Mesothelial cell of epicardium (in vitro differentiated cells): ENCODE measurements at places on chromosomes 11 and 22.

GRCh38 chr11:104094576-104094975 is 58.1 kb downstream of the DDI1 start:
- no peak for DNase-seq

- peak; percentile 51 for DNase-seq
Measured at GRCh38 chr11:68750195-68751003, 921 bp downstream of the TESMIN start.

GRCh38 chr11:96195671-96196070 is 147.3 kb downstream of the MAML2 start:
- DNase-seq, result no peak

DNA sequence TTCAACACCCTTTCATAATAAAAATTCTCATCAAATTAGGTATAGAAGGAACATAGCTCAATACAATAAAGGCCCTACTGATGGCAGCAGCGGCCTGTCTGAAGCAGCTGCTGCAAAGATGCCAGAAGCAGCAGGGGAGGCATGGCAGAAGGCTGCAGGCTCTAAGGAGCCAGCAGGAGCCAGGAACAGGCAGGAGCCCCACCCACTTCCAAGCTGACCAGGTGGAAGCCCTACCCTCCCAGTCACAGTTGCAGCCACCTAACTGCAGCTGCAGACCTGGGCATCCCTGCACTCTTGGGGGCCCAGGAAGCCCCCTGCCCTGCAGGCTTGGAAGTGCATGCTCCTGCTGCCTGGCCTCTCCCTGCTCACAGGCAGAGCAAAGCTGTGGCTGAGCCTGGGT is 18.2 kb upstream of the OR6A2 start:
- no peak for DNase-seq

DNA sequence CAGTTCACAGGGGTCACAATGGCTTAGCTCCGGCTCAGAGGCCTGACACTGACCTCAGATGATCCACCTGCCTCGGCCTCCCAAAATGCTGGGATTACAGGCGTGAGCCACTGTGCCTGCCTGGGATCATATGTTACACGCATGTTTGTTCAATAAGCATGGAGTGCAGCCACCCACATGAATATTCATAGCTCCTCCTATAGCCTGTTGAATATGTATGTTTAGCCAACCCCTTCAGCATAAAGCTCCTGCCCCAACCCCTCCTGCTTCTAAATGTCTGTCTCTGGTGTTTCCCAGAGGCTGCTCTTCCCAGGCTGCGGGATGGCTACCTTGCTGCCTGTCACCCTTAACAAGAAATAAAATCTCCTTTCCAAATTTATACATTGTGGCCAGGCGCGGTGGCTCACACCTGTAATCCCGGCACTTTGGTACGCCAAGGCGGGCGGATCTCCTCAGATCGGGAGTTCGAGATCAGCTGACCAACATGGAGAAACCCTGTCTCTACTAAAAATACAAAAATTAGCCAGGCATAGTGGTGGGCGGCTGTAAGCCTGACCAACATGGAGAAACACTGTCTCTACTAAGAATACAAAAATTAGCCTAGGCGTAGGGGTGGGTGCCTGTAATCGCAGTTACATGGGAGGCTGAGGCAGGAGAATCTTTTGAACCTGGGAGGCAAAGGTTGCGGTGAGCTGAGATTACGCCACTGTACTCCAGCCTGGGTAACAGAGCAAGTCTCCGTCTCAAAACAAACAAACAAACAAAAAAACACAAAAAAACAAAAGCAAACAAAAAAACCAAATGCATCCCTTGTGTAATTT is 1.1 kb upstream of the APOBEC3F start:
- no peak for DNase-seq

- DNase-seq, result no peak
Measured at GRCh38 chr11:9170450-9170849, 79.1 kb upstream of the SCUBE2 start.

GRCh38 chr11:36458129-36458915 is 51.8 kb downstream of the TRAF6 start:
- no peak for DNase-seq

- no peak for DNase-seq
Measured at GRCh38 chr11:27319072-27319471, 43.9 kb downstream of the CCDC34 start.

GRCh38 chr11:103541186-103541795 is 432.1 kb downstream of the DYNC2H1 start:
- DNase-seq, result no peak

GRCh38 chr22:24244144-24244787 is 616 bp downstream of the GGT5 start:
- no peak for DNase-seq

GRCh38 chr11:127492029-127492428 is 491.5 kb upstream of the KIRREL3 start:
- DNase-seq, result no peak

GRCh38 chr11:57162179-57162898 is 19.4 kb upstream of the LRRC55 start:
- DNase-seq, result no peak

GRCh38 chr11:45580399-45580798 is 85.0 kb downstream of the CHST1 start:
- DNase-seq, result peak; percentile 62

GRCh38 chr11:74957937-74958629 is 9.0 kb downstream of the SPCS2 start:
- DNase-seq, result no peak

DNA sequence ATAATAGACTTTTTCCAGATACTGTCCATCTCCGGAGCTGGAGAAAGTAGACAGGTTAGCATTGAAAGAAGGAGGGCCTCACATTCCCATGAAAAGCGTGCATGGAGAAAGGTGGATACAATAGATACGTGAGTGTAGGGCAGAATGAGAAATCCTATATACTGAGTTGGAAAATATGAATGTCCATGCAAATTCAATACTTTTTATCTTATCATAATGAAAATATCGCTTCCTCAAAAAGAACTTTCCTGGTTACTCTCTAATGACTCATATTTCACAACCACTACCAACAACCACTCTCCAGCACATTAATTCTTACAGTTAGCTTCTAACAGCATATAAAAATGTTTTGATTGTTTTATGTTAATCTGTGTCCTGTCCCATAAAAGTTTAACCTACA is 22.0 kb upstream of the MS4A6A start:
- DNase-seq, result no peak

GRCh38 chr22:17955590-17956379 is 68.6 kb downstream of the MICAL3 start:
- no peak for DNase-seq

GRCh38 chr11:34040571-34040970 is 11.0 kb upstream of the CAPRIN1 start:
- DNase-seq, result no peak

GRCh38 chr11:83272627-83273026 is 13.5 kb downstream of the CCDC90B start:
- DNase-seq, result no peak
